Neural crest cell (in vitro differentiated cells): ENCODE measurements at places on chromosomes 16 and 17.

DNA sequence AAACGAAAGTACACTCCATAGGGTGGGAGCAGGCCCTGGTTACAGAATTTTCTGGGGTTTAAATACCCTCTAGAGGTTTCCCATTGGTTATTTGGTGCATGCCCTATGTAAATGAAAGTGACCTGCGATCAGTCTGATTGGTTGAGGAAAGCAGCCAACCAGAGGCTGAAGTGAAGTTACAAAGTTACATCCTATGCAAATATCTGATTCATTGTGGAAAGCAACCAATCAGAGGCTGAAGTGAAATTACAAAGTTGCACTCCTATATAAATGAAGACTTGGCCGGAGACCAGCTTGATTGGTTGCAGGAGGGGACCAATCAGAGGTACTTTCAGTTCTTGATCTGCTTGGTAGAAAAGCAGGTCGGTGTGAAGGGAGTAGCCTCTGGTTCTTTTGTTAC, 24.4 kb downstream of the NAA60 start:
- no peaks in the 10 kb centered on the region for H3K27me3 ChIP-seq
- peak overlapping the region; percentile 23 for H3K4me3 ChIP-seq
- no peak overlapping the region for H3K27ac ChIP-seq
- no peak for DNase-seq
- H3K4me1 ChIP-seq, result peaks cover 30% of the 10 kb centered on the region

DNA sequence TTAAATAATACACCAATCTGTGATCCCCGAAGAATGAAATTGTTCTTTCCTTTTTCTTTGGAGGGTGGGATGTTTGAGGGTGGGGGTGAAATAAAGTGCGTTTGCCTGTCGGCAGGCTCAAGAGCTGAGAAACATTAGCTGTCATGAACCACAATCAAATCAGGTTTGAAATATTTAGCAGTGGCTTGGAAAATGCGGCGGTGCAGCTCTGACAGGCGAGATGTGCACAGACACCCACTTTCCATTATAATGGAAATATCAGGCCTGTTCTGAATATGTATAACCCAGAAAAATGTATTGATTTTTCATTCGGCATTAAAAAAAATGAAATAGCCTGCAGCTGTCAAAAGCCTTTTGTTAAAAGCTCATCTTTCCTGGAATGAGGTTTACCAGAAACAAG, 212.8 kb downstream of the ZFHX3 start:
- H3K4me3 ChIP-seq, result no peak overlapping the region
- DNase-seq, result no peak
- H3K27me3 ChIP-seq, result no peaks in the 10 kb centered on the region
- peaks cover 3% of the 10 kb centered on the region for H3K36me3 ChIP-seq

DNA sequence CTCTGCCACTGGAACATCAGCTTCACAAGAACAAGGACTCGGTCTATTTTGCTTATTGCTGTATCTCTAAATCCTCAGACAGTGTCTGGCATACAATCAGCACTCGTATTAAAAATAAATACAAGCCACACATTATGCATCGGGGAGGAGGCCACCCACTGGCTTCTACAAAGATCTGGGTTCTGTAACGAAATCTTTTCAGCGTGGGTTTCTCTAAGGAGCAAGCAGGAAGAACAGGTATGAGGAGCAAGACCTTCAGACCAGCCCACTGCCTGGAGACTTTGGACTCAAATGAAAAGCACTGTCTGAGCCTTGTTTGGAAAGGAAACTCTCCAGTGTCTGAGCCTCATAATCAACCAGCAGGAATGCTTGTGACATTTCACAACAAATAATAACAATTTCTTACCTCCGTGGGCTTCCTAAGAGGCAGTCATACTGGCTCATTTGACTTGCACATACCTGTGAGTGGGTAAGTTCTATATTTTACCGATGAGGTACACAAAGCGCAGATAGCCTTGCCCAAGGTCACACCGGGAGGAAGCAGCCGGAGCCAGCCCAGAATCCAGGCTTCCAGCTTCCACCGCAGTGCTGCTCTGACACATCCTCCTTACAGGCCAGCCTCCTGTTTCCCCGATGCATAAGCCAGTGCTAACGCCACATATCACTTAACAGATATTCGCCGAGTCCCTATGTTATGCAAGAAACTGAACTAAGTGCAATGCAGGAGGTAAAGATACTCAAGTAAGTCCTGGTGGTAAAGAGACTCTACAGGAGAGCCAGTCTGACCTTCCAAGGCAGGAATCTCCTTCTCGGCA, 118.6 kb upstream of the TNRC6C start:
- no peaks in the 10 kb centered on the region for H3K27me3 ChIP-seq
- H3K4me3 ChIP-seq, result no peak overlapping the region
- no peaks in the 10 kb centered on the region for H3K36me3 ChIP-seq
- no peak overlapping the region for H3K27ac ChIP-seq
- H3K4me1 ChIP-seq, result peaks cover 5% of the 10 kb centered on the region

- H3K4me3 ChIP-seq, result no peak overlapping the region
- H3K27ac ChIP-seq, result no peak overlapping the region
- no peaks in the 10 kb centered on the region for H3K36me3 ChIP-seq
- peaks cover 68% of the 10 kb centered on the region for H3K27me3 ChIP-seq
Observed at GRCh38 chr17:31556969-31557645, 165.6 kb downstream of the RAB11FIP4 start.

DNA sequence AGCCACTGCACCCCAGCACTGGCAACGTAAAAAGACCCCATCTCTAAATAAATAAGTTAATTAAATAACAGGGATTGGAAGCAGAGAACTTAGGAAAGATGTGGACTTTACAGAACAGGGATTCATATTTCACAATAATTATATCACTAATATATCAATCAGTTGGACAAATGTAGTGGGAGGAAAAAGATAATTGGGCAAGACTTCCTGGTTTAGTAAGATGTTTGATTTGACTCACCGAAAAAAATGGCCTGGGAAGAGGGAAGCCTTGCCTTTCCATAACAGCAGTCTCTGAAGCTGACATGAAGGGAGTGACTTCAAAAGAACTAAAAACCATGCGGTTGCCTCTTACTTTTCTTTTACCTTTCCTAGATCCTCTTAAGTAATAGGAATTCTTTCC, 15.2 kb upstream of the C17orf78 start:
- no peak overlapping the region for H3K27ac ChIP-seq
- H3K36me3 ChIP-seq, result peaks cover 11% of the 10 kb centered on the region
- H3K4me3 ChIP-seq, result no peak overlapping the region
- no peak for DNase-seq
- H3K27me3 ChIP-seq, result no peaks in the 10 kb centered on the region

DNA sequence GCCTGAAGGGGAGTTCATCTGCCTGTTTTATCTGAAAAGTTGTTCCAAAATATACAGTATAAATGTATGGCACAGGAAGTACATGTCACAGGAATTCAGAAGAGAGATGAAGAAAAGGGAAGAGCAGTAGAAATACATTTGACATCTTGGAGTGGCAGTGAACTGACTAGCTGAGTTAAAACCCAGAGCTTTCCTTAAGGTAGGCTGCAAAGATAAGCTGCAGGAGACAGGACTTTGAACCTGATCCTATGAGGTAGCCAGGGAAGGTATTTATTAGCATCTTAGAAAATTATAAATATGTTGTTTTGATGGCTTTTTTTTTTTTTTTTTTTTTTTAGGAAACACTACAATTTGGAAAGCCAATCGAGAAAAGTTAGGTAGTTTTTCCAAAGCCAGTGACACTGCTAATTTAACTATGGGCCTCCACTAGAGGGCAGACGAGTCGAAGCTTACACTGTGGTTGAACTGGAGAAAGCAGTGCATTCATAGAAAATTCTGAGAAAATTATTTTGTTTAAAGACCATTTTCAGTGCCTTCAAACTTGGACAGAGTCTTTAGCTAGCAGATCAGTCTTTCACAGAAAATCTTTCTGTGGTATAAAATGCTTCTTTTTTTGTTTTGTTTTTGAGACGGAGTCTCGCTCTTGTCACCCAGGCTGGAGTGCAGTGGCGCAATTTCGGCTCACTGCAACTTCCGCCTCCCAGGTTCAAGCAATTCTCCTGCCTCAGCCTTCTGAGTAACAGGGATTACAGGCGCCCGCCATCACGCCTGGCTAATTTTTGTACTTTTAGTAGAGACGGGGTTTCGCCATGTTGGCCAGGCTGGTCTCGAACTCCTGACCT, 122.3 kb downstream of the SSH2 start:
- peak; percentile 77 for DNase-seq
- H3K27me3 ChIP-seq, result no peaks in the 10 kb centered on the region
- no peaks in the 10 kb centered on the region for H3K36me3 ChIP-seq
- H3K27ac ChIP-seq, result no peak overlapping the region
- H3K4me1 ChIP-seq, result peaks cover 4% of the 10 kb centered on the region

DNA sequence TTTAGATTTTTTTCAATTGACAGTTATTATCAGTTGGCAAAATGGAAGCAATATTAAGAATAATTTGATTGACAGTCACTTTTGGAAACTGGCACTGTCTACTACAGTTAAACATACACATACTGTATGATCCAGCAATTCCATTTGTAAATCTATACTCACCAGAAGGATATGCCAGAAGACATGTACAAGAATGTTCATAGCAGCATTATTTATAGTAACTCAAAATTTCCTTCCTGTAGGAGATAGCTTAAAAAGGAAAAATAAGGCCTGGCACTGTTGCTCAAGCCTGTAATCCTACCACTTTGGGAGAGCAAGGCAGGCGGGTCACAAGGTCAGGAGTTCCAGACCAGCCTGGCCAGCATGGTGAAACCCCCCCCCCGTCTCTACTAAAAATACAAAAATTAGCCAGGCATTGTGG, 89.3 kb downstream of the VMP1 start:
- no peak overlapping the region for H3K4me3 ChIP-seq
- H3K4me1 ChIP-seq, result no peaks in the 10 kb centered on the region
- no peak for DNase-seq
- H3K36me3 ChIP-seq, result peaks cover 3% of the 10 kb centered on the region

DNA sequence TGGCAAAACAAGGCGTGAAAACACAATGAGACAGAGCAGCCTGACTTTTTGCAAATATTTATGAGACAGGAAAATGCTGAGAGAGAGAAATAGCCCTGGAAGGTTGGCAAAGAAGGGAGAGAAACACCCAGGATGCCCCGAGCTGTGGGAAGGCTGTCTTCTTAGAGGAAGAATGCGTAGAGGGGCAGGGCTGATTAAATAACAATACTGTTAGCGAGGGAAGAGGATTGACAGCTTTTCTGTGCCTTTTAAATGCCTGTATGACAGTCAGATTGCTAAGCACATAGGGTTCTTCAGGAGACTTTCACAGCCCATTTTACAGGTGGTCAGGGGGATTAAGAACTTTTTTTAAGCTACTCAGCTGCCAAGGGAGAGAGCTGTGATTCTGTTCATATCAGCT, 219.2 kb downstream of the SHISA9 start:
- H3K4me3 ChIP-seq, result no peak overlapping the region
- H3K27me3 ChIP-seq, result peaks cover 10% of the 10 kb centered on the region
- DNase-seq, result no peak
- H3K4me1 ChIP-seq, result peaks cover 9% of the 10 kb centered on the region

- H3K4me1 ChIP-seq, result peaks cover 4% of the 10 kb centered on the region
- no peaks in the 10 kb centered on the region for H3K36me3 ChIP-seq
- DNase-seq, result no peak
- no peak within 1 kb of the TSS for H3K4me3 ChIP-seq
- no peak within 1 kb of the TSS for H3K27ac ChIP-seq
Observed at GRCh38 chr16:560204-560700, at the start of gene PRR35. TSS of gene PRR35 (plus strand) at chr16:560394. CDS start at chr16:563295, 2,901 bp downstream.

- H3K27ac ChIP-seq, result no peak overlapping the region
- H3K27me3 ChIP-seq, result no peaks in the 10 kb centered on the region
- H3K36me3 ChIP-seq, result no peaks in the 10 kb centered on the region
- no peak for DNase-seq
- H3K4me3 ChIP-seq, result no peak overlapping the region
- H3K4me1 ChIP-seq, result no peaks in the 10 kb centered on the region
Observed at GRCh38 chr17:5536866-5537650, 47.3 kb downstream of the NLRP1 start.

DNA sequence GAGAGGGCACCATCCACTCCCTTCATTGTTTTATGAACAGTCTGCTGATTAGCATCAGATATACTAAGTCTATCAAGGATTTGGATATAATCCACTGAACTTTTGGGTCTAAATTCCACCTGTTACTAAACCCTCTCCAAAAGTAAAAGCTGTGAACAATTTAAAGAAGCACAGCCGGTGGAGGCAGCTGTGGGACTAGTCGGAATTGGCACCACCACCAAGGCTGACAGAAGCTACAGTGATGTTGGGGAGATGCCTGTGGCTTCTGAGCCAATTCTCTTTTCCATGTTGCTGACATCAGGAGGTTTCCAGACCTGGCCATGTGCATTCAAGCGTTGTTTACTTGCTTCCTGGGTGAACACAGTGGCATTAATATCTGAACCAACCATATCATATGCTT, 679.0 kb upstream of the CA10 start:
- H3K4me3 ChIP-seq, result no peak overlapping the region
- H3K27me3 ChIP-seq, result no peaks in the 10 kb centered on the region
- H3K4me1 ChIP-seq, result no peaks in the 10 kb centered on the region
- DNase-seq, result no peak
- no peaks in the 10 kb centered on the region for H3K36me3 ChIP-seq
- no peak overlapping the region for H3K27ac ChIP-seq

- no peak for DNase-seq
- H3K4me1 ChIP-seq, result peaks cover 4% of the 10 kb centered on the region
Observed at GRCh38 chr17:8885967-8886684, 18.7 kb upstream of the PIK3R6 start.

DNA sequence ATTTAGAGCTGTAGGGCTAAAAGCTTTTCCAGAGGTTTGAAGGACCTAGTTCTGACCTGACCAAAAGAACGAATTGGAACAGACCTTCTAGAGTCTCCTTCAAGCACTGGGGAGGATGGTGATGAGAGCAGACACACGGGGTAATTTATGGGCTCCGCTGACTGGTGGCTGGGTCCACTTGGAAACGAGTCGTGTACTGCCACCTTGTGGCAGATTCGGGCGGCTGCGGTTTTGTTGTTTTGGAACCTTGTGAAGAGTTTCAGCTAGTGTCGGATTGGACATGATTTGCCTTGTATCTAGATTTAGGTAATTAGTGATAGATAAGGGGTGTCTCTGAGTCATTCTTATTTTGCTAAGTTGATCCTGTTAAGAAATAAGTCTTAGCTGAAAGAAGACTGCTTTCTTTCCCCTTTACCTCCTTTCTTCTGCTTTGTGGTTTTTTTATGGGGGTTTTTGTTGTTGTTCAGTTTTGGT, 98.9 kb downstream of the AATF start:
- no peaks in the 10 kb centered on the region for H3K36me3 ChIP-seq
- no peaks in the 10 kb centered on the region for H3K27me3 ChIP-seq
- no peak overlapping the region for H3K4me3 ChIP-seq
- peak; percentile 86 for DNase-seq
- peaks cover 36% of the 10 kb centered on the region for H3K4me1 ChIP-seq

GRCh38 chr17:17538417-17539391, 42.5 kb upstream of the RASD1 start:
- no peak overlapping the region for H3K4me3 ChIP-seq
- H3K36me3 ChIP-seq, result no peaks in the 10 kb centered on the region
- H3K27ac ChIP-seq, result peak overlapping the region; percentile 12
- H3K27me3 ChIP-seq, result no peaks in the 10 kb centered on the region
- DNase-seq, result no peak

GRCh38 chr17:82204831-82205719, 7.6 kb downstream of the CCDC57 start:
- H3K36me3 ChIP-seq, result no peaks in the 10 kb centered on the region
- H3K4me3 ChIP-seq, result no peak overlapping the region
- H3K4me1 ChIP-seq, result peaks cover 14% of the 10 kb centered on the region
